T-helper 2 cell treated with Interferon-gamma antibody and Interleukin-4, amounts not matched to agents 5 μg/mL and 100 μg/mL, for 36 hours (primary cell): ENCODE measurements at places on chromosomes 16 and 17.

- DNase-seq = peak; percentile 80
Observed at GRCh38 chr16:85303354-85303883, 191.1 kb upstream of the CIBAR2 start.

DNA sequence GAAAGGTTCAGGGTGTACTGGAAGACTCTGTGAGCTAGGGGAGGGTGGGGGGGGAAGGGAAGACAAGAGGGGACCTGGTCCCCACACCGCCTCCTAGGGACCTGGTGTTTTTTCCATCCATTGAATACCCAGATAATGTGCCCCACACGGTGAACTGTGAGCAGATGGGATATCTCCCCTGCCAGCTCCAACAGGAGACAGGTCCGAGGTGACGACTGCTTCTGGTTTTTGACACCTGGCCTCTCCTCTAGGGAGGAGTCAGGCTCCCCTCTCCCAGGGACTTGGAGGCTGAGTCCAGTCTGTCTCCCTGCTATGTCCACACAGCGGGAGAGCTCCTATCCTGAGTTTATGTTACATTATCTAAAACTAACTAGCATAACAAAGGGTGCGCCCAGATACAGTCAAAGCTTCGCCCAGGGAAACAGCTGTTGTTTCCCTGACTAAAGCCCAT is 1.8 kb downstream of the MARVELD3 start:
- DNase-seq = no peak

GRCh38 chr17:63946440-63947363 is 14.6 kb upstream of the CD79B start:
- DNase-seq = peak; percentile 49

DNA sequence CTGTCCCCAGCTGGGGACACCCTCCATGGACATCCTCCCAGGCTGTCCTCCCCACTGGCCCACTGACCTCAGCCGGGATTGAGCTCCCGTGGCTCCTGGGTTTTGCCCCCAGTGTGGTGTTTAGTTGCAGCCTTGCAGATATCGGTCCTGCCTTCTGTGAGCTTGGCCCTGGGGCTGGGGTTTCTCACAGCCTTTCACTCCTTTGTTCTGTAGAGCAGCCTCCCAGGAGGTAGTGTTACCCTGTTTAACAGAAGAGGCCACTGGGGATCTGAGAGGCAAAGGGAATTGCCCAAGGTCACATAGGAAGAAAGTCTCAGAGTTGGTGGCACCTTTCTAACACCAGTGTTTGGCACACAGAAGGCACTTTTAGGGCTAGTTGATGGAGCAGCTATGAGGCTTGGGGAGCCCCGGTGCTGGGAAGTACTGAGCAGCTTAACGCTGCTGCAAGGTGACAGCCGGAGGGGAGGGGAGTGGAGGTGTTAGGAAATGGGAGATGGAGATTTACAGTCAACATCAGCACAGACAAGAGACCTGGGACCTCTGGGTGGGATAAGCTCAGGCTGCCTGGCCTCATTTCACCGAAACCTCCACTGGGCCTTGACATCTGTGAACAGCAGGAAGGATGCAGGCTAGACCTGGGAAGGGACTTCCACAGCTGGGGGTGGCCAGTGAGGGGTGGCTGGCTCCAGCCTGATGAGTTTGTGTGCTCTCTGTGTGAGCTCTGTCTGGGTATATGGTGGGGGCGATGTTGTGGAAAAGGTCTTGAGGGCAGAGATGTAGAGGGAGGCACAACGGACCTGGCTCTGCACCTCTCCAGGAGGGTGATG is 26.1 kb downstream of the CACNA1G start:
- no peak for DNase-seq

- no peak for DNase-seq
Observed at GRCh38 chr17:62628831-62629555, 1.5 kb downstream of the MRC2 start.

DNA sequence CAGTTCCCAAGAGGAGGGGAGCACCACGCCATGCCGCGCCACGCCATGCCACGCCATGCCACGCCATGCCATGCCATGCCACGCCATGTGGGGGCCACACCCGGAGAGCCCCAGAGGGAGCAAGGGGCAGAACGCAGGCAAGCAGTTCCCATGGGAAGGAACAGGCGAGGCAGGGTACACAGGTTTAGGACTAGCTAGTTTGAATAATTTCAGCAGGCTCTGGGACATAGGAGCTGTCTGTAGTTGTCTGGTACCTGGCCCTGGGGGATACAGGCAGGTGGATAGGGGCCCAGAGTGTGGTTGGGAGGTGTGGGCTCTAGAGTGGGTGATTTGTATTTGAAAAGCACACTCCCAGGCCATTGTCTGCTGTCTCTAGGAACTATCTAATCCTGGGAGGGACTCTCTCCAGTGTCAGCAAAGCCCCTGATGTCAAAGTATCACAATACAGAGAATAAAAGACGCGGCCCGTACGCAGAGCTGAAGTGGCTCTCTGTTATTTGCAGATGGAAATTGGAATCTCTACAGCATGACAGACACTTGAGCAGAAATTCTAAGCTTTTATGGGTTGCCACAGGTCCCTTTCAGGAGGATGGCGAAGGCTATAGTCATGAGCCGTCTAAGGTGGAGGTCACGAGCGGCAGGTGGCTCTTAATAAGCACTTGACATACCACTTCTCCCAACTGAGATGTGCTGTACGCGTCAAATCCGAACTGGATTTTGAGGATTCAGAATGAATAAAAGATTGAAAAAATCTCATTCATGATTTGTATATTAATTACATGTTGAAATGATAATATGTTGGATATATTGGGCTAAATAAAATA is 220.8 kb upstream of the TNRC6C start:
- DNase-seq = no peak

- DNase-seq = no peak
Observed at GRCh38 chr17:56756536-56756935, 77.2 kb downstream of the C17orf67 start.

DNA sequence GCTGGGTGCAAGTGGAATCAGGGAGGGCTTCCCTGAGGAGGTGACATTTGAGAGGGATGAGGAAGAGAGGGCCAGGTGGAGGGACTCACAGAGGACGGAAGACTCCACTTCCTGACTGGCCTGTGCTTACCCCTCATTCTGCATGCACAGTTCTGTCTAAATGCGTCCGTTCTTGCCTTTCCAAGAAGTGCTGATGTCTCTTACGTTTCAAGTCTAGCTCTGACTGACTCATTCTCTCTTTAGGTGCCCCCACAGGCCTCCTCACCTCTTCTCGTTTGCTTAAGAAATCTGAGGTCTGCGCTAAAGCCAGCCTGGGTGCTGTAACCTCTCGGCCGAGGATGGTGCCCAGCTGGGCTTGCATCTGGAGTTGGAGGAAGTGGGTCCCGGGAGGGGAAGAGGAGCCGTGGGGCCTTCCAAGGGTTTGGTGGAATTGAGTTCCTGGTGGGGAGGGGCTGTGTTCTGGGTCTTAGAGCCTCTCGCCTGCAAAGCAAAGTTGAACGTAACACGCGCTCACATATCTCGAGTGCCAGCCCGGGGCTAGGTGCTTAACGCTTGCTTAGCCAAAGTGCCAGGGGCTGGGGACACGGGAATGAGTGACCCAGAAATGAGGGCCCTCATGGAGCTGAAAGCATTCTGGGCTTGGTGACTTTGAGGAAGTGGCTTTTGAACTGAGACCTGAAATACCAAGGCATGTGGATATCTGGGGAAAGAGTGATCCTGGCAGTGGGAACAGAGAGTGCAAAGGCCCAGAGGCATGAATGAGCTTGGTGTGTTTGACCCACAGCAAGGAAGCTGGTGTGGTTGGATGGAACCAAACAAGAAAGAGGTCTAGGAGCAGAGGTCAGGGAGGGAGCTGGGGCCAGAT is 4.8 kb downstream of the IL4R start:
- DNase-seq = peak; percentile 75

DNA sequence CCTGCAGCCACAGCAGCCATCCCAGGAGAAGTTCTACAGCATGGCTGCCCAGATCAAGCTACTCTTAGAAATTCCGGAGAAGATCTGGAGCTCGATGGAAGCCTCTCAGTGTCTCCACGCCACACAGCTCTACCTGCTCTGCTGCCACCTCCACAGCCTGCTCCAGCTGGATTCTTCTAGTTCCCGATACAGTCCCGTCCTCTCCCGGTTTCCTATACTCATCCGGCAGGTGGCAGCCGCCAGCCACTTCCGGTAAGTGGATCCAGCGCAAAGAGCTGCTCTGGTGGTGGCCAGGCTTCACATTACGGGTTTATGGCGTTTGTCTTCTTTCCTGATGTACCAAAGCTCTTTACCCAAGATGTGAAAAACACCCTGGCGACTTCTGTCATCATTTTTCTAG is 3.6 kb downstream of the COG1 start:
- DNase-seq = no peak

- DNase-seq = no peak
Observed at GRCh38 chr17:17815436-17816200, 21.2 kb downstream of the SREBF1 start.
